Stimulated activated CD4-positive, alpha-beta T cell treated with anti-CD3 and anti-CD28 coated beads, Interleukin-15, amount 100 ng/mL, for 1 hour (primary cell): ENCODE measurements at places on chromosomes 12 and 14.

DNA sequence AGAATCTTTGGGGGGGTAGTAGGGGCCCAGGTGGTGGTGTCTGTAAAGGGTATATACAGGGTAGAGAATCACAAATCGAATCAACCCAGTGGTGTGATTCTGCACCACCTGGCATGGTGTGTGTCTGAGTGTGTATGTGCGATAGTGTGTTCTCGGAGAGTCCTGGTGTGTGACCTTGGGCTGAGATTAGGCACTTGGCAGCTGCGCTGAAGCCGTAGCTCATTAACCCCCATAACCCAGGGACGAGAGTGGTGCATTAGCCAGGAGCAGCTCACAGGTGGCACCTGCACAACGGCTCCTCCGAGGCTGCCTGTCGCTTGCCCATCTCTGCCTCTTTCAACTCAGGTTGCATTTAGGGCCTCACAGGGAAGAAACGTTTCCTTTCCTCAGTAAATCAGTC is 15.6 kb upstream of the TESC start:
- DNase-seq = no peak

- no peak for DNase-seq
Observed at GRCh38 chr14:104375551-104376201, 203.9 kb upstream of the C14orf180 start.

DNA sequence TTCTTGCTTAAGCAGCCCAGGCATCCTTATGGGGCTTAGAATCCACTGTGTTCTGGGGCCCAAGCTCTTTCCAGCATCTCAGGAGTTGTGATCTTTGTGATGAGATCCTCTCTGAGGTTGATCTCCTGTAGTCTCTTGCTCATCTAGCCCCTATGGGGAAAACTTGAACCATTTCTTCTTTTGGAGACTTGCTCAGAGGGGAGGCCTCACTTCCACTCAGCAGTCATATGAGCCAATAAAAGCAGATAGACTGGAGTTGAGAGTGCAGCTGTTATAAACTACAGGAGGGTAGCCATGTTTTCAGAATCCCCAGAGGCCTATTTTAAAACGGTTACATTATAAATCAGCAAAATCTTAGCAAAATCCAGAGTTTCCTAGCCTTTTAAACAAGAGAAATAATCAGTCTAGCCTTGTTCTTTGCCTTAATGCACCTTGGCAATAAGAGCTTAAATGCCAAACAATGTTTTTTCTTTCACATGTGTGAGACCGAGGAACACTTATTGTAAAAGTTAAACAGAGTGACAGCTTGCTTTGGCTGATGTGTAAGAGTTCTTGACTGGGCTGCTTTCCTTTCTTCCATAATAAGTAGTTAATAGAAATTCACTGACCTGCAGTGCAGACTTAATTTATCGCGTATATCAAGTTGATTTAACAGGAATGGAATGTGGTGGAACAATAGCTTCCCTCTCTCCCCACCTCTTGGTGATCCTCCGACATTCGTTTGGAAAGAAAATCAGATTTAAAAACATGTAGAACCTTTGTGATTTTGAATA is 168.3 kb downstream of the NEDD1 start:
- no peak for DNase-seq

DNA sequence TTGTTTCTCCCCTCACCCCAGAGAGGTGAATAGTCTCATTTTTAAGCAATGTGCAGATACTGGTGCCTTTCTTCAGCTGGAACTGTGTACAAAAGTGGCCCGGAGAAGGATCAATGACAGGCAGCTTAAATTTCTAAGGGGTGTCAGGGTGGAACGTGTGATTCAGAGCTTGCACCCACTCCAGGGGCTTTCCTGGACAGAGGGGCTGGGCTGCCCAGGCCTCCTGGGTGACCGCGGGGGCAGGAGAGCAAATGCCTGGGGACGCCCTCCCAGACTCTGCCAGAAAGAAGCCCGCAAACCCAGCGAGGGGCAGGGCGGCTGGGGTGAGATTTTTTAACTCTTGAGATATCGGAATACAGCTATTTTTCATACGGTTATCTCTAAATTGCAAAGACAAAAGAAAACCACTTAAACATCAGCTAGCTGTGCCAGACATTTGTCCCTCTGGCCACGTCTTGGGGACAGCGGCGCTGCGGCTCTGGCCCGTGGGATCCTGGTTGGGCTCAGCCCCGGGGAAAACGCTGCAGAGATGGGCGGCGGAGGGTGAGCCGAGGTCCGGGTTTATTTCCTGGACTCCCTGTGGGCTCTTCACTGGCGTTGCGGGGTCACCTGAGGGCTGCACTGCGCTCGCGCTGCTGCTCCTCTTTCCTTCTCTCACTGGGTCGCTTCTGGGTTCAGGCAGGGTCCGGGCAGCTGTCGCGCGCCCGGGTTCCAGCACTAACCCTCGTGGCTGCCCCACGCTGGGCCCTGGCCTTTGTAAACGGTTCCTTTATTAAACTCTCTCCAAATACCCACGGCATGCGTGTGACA is 35.8 kb downstream of the NFKBIA start:
- DNase-seq = no peak

DNA sequence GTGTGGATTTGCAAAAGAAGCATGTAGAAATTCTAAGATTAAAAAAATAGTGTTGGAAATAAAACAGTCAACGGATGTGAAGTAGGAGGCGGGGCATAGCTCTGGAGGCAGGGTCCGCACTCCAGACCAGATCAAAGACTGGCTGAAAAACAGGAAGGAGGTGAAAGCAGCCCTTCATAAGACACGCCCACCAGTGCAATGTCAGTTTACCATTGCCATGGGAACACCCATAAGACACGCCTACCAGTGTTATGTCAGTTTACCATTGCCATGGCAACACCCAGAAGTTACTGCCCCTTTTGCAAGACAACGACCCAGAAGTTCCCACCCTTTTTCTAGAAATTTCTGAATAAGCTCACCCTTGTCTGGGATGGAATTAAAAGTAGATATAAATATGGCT is 87.1 kb downstream of the FZD10 start:
- DNase-seq = no peak

DNA sequence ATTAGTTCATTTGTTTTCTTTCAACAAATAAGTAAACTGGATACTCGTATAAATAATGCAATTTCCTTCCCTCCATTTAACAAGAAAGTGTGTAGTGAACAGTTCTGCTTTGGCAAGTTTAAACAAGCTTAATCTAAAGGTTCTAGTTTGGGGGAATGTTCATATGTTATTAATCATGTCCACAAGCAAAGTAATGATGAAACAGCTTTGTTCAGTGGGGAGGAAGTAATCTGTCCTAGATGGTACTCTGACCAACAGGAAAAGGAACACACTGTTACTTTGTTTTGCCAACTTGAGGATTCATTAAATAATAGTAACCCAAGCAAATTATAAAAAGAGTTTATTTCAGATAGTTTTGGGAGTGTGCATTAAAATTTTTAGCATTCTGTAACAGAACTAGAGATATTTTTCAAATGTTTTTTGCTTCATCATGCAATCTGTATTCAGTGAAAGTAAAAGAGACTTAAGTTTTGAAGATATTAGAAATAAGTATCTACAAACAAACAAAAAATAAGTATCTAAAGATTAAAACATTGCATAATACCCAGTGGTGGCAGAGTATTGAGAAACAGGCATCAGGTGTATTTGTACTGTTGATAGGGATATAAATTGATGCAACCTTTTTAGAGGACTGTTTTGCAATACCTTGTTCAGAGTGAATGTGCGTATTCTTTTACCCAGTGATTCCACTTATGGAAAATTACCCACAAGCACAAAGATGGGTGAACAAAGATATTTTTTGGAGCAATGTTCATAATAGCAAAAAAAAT is 61.1 kb downstream of the RAB35 start:
- no peak for DNase-seq

DNA sequence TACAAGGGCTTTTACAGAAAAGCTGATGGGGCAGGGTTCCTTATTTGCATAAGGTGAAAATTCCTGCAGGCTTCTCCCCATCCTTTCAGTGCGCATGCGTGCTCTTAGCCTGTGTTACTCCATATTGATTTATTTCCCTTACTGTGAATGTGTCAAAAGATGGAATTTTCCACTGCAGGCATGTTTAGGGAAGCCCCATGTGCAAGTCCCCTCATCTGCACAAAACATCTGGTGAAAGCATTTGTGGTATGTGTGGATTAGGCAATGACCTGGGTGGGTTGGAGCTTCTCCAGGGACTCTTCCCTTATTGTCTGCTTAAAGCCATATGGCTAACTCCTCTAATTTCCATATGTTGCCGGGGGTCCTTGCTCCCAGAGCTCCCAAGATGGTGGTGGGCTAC is 912.7 kb upstream of the LRFN5 start:
- DNase-seq = no peak

- DNase-seq = no peak
Observed at GRCh38 chr12:108516511-108517275, 1.6 kb downstream of the FICD start.

- no peak for DNase-seq
Observed at GRCh38 chr12:69816082-69816481, 8.9 kb upstream of the MYRFL start.

DNA sequence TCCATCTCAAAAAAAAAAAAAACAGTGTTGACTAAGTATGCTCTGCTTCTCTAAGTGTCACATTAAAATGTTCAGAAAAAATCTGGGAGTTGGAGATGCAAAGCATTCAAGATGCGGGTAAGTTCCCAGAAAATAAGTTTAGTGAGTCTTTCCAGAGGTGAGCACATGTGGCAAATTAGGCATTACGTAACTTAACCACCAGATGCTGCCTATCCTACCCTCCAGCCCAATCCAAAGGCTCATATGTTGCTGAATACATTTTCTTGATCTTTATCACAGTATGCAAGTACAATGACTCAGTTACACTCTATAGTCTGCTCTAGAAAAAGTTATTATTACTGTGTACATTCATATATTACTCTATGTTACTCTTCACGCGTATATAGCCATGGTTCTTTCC is 3.6 kb downstream of the SLC2A14 start:
- no peak for DNase-seq

GRCh38 chr12:4080213-4080612 is 193.3 kb upstream of the CCND2 start:
- no peak for DNase-seq

DNA sequence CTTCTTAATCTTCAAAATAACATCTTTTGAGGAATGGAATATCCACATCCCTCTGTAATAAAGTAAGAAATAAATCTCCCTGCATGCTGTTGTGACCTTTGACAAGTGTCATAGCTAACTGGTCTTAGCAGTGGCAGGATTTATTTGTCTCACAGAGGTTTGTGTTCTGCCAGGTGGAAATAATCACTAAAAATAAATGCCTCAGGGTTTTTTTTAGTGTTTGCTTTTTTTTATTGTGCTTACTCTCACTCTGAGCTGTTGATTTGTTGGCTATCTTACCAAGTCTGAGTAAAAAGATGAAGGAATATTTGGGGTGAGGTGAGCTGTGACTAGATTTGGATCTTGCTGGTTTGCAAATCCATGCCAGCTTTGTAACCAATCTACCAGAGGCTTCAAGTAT is 285.4 kb downstream of the ALG10B start:
- no peak for DNase-seq

- peak; percentile 18 for DNase-seq
Observed at GRCh38 chr12:123905319-123905925, 67.2 kb downstream of the CCDC92 start.

- no peak for DNase-seq
Observed at GRCh38 chr14:22908601-22909000, 10.3 kb downstream of the RBM23 start.

- no peak for DNase-seq
Observed at GRCh38 chr12:64125913-64126312, 96.2 kb downstream of the KICS2 start.

- DNase-seq = no peak
Observed at GRCh38 chr12:2574355-2574935, 220.3 kb upstream of the FKBP4 start.

DNA sequence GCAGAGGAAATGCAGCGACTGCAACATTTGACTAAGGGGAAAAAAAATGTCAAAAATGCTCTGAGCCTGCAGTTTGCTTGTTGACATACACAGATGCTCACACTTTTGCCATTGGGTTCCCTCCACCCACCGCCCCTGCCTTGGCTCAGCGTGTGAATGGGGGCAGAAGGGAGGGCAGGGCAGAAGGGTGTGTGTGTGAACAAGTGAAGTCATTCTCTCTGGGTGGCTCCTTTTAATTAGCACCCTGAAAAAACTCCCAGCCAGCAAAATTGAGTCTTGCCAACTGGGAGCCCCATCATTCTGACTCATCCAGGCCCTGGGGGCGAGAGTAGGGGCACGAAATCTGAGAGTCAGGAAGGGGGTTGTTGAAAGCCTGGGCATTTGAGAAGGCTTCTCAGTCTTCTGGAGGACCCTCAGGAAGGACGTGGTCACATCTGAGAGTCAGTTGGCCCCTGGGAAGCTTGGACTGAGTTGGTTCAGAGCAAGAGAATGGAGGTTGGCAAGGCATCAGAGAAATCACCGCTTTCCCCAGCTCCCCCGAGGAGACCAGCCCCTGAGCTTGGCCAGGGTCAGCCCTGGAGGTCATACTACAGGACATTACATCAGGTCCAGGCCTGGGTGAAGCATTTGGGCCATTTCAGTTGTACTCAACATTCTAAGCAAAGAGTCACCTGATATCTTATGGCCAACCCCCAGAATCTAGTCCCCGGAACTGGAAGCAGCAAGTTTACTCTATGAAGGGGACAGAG is 22.7 kb upstream of the KRT78 start:
- DNase-seq = no peak

- DNase-seq = no peak
Observed at GRCh38 chr14:66772146-66772545, 264.2 kb downstream of the GPHN start.

DNA sequence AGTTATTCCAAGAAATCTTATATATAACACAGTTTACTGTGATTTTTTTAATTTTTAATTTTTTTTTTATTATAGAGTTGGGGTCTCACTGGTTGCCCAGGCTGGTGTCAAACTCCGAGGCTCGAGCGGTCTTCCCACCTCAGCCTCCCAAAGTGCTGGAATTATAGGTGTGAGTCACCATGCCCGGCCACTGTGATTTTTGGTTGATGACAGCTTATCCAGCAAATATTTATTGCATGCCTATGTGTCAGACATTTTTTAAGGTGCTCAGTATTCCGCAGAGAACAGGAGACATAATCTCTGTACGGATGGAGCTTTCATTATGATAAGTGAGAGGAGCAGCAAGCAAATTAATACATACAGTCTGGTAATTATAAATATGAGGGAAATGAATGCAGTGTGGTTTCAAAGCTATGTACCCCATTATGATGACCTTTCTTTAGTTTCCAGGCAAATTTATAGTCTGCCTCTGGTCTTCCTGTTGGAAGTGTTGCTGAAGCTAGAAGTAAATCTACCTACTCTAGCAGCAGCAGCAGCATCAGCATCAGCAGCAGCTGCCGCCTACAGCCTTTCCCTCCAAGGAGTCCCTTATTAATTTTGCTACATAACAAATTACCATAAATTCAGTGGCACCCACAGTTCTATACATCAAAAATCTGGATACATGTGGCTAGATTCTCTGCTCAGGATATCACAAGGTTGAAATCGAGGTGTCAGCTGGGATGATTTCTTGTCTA is 32.3 kb downstream of the FRS2 start:
- DNase-seq = no peak

DNA sequence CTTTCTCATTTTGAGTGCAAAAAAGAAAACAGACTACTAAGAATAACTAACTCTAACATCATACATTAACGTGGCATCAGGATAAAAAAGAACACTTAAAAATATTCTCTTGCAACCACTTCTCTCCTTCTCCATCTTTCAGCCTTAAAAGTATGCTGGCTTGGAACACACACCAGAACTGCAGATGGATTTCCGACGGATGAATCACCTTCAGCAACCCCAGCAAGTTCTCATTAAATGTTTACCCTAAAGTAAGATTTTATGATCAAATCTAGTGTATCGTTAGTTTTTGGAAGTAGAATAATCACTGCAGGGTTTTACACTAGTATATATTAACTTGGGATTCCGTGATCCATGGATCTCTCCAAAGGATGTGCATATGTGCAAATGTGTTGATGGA is 1.2 kb downstream of the NEK9 start:
- no peak for DNase-seq
